ENCODE measurements at places on chromosomes 2 and 18.

DNA sequence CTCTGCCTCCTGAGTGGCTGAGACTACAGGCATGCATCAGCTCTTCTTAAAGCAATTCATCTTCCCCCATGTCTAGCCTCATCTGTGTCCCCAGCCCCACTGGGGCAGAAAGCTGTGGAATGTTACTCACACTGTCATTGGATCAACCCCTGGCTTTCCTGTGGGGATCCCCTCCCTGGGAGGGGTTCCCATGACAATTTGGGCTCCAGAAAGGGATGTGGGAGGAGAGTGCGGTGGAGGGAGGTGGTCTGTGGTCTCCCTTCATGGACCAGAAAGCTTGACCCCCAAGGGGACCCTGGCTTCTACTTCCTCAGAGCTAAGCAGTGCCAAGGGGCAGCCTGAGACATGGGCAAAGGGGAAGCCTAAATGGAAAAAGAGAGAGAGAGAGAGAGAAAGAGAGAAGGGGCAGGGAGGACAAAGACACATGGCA, 1.3 kb downstream of the NGEF start:
- DNase-seq: no peak

GRCh38 chr2:144452169-144452988, 67.5 kb downstream of the ZEB2 start:
- DNase-seq: no peak

GRCh38 chr18:36460854-36461253, 163.3 kb downstream of the FHOD3 start:
- no peak for DNase-seq

GRCh38 chr2:231038483-231039293, 1.4 kb downstream of the C2orf72 start:
- DNase-seq: no peak

- DNase-seq: no peak
Measured at GRCh38 chr2:215320679-215321078, 8.8 kb downstream of the ATIC start.

GRCh38 chr2:74010087-74010541, 25.4 kb downstream of the TET3 start:
- DNase-seq: no peak

Measured in GDM1 (cell line).